CD4-positive, alpha-beta T cell treated with Interferon gamma for 1 hour (primary cell): ENCODE measurements at places on chromosomes 2 and 18.

- DNase-seq = no peak
Observed at GRCh38 chr2:236753606-236754270, 184.1 kb downstream of the ACKR3 start.

GRCh38 chr2:61604433-61604832, 66.3 kb upstream of the XPO1 start:
- no peak for DNase-seq

DNA sequence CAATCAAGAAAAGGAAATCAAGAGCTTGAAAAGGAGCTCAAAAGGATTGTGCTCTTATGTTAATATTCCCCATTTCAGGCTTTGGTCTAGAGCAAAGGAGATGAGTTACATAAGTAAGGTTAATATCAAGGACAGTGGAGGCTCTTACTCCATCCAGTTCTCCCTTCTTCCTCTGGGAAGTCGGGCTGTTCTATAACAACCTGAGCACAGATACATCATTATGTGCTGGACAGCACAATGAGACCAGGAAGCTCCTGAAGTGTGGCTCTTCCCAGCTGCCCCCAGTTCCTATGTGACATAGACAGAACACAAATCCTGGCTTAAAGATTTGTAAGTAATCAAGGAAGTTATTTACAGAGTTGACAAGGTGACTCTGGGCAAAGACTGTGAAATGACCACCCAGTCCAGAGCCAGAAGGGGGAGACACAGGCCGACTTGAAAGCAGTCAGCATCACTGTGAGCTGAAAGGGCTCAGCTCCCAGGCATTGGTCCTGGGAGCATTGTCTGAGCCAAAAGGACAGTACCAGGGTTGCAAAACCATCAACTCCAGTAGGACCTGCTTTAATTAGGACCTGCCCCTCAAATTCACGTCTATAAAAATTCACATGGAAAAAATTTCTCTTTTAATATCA, 917.6 kb upstream of the ACVR2A start:
- no peak for DNase-seq

DNA sequence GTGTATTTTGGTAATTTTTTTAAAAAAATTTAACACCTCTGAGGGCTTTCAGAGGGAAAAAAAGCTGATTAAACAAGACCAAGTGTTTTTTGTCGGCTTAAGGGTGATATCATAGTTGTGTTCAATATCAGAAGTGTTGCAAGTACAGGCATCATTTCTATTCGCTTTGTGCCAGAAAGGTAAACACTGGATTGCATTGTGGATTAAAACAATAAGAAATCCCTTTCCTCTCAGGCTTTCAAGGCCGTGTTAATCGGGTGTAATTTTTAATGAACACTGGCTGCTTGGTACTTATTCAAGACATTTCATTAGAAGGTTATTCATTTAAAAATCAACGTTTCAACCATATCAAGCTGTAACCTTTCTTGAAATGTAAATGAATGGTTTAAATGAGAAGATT, 18.3 kb downstream of the FIGN start:
- no peak for DNase-seq

DNA sequence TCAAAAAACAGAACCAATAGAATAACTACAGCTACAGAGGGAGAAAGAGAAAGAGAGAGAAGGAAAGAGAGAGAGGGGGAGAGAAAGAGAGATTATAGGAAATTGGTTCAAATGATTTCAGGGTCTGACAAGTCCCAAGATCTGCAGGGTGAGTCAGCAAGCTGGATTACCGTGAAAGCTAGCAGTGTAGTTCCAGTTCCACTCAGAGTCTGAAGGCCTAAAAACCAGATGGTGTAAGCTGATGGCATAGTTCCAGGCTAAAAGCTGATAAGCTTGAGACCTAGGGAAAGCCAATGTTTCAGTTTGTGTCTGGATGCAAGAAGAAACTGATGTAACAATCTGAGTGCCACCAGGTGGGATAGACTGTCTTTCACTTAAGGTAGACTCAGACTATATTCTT, 397.7 kb downstream of the TRIB2 start:
- DNase-seq = no peak
